B cell (primary cell): ENCODE measurements at places on chromosomes 11 and 22.

GRCh38 chr22:23904573-23905254, 10.5 kb downstream of the MIF start:
- DNase-seq: no peak

DNA sequence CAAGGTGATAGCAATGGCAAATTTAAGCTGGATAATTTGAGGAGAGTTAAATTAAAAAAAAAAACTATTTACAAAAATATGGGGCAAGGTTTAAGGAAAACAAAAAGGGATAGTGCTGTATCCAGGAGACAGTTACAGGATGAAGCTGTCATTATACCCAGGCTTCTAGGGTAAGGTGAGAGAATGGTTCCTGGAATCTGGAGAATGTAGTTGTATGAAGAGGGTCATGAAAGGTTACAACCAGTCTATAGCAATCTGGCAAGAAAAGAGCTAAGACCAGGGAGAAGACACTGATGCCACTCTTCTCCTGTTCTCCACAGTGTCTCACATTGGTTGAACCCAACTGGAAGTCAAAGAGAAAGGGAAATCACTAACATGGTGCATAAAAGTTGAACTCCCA, 144.9 kb downstream of the SOX6 start:
- DNase-seq: no peak

- DNase-seq: peak; percentile 7
These were observed 131.4 kb upstream of the C11orf58 start for GRCh38 chr11:16606784-16607674.

DNA sequence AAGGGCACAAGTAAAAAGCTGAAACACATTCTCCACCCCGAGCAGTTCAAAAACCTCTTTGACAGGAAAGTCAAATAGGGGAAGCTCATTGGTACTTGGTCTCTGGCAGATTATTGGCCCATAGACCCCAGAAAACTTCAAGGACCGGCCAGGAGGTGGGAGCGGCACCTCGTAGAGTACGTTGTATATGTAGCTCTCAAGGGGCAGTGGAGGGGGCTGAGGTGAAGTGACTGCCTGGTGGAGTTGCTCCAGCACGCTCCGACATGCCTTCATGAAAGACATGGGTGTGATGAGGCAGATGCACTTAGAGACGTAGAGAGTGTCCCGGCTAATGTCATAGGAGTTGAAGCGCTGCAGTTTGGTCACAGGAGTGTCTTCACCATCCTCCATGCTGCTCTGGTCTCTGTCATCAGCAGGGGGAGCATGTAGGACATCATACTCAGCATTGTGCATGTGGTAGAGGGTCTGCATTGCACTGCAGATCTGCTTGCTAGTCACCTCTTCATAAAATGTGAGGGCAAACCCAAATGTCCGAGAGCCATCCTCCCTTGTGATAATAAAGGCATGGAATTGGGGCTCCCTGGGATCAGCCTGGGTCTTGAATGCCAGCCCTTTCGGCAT, 61.3 kb downstream of the DENND5A start:
- peak; percentile 23 for DNase-seq

DNA sequence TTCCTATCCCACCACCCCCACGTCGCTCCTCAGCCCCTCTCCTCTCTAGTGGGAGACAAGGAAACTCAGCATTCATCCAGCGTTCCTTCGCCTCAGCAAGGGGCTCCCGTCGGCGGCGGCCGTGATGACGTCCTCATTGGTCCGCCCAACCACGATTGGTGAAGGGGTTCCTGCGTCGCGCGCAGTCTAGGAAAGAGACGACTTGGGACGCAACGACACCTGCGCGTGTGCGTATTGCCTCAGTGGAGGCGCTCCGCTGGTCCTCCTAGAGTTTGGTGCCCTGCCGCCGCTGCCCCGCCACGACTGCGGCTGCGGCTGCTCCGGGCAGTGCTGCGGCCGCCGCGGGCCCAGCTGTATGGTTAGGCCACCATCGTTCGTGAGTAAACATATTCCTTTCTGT, 56.6 kb downstream of the CCDC81 start:
- DNase-seq: no peak
